Kidney epithelial cell (primary cell): ENCODE measurements at places on chromosomes 11 and 22.

DNA sequence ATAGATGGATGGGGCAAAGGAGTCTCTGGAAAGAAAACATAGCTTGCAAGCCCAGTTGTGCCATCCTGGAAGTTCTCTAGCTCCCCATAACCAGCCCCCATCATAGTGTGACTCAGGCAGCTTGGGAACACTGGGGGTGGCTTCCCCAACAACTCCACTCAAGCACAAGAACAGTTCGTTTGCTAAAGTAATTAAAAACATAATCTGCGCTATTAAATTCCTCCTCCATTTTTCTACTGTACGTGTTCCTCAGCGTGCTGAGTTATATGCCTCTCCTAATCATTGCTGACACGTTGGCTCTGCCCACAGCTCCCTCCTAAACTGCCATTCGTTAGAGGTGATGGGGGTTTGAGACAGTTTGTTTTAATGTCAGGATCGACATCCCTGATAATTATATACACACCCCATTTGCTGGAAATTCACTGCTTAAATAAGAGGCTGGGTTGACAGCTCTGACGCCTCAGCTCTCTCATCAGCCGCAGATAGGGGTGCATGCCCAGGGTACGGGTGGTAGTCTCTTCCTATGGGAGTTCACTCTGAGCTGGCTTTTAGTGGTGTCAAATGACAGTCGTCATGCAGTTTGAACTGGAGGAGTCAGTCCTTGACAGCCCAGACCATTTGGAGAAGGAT, 59.5 kb upstream of the SEZ6L start:
- DNase-seq, result no peak

GRCh38 chr11:106076919-106077608, at the start of gene KBTBD3:
KBTBD3 (minus strand) TSS chr11:106077347; CDS start chr11:106059097, 18,250 bp downstream.
- peak; percentile 96 for DNase-seq

DNA sequence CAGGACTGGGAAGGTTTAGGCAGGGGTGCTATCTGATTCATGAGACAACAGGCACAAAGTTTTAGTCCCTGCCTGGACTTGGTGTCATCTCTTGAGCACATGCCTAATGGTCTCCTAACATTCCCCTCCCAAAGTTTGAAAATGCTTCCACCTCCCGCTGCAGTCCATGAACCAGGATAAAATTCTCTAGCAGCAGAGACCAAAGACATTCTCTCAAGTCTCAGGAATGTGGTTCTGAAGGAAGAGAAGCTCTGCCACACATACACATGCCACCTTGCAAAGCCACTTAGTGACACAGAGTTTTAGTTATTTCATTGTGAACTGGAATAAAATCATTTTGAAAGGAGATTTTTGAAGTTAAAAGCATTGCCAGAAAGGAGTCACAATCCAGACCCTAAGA, 15.5 kb downstream of the OR51B6 start:
- no peak for DNase-seq

DNA sequence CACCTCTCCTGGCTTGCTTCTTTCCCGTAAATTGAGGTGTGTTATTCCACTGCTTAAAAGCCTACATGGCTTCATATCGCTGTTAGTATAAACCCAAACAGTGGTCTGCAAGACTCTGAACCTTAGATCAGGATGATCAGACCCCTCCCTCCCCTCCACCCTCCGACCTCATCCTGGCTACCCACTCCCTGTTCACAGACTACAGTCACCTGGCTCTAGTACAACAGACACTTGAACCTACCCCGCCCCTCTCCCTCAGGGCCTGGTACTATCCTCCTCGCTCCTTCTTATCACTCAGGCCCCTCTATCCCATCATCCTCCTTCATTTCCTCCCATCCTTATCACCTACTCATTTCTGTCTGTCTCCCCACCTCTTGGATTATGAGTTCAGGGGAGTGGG, 20.1 kb downstream of the PTPRJ start:
- no peak for DNase-seq

DNA sequence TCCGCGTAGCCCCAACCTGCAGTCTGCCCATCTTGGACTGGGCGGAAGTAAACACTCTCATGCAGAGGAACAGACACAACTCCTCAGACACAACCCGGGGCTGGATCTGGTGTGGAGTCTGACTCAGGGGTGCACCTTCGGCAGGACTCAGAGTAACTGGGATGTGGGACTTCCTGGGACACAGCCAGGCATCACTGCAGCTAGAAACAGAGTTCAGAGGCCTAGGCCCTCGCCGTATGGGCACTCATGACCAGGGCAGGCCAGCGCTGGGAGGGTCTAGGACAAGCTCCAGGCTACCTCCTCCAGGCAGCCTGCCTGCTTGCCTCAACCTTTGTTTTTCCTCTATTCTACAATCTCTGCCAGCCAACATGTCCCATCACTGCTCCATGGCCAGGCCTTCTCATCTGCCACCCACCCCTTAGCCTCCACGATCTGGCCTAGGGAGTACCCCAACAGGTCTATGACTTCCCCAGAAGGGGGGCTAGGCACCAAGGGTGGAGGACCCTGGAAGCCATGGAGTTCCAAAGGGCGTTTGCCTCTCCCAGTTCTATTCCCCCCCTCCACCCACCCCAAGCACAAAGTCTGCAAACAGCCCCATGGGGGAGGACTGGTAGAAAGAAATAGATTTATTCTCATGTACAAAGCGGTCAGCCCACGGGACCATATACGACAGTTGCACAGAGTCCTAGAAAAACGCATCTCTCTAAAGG, 98.5 kb downstream of the PDE2A start:
- no peak for DNase-seq

GRCh38 chr11:15727520-15727914, 612.8 kb downstream of the INSC start:
- no peak for DNase-seq

- no peak for DNase-seq
These were observed 93.3 kb upstream of the VPREB1 start for GRCh38 chr22:22151308-22151707.

DNA sequence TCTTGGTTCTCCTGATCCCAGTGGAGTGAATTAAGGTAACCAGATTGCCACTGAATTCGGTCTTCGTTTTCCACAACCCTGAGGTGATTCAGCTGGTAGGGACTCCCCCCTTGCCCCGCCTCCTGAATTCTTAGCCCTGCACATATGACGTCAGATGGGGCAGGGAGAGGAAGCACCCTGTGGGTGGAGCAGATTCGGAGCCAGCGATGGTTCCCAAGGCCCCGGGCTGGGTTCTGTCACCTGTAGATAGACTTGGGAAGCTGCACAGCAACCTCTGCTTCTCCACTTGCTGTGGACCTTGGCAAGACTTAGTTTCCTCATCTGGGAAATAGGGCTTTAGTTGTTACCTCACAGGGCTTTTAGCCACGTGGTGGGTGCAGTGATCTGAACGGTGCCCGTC, 67.8 kb downstream of the CTTN start:
- no peak for DNase-seq

DNA sequence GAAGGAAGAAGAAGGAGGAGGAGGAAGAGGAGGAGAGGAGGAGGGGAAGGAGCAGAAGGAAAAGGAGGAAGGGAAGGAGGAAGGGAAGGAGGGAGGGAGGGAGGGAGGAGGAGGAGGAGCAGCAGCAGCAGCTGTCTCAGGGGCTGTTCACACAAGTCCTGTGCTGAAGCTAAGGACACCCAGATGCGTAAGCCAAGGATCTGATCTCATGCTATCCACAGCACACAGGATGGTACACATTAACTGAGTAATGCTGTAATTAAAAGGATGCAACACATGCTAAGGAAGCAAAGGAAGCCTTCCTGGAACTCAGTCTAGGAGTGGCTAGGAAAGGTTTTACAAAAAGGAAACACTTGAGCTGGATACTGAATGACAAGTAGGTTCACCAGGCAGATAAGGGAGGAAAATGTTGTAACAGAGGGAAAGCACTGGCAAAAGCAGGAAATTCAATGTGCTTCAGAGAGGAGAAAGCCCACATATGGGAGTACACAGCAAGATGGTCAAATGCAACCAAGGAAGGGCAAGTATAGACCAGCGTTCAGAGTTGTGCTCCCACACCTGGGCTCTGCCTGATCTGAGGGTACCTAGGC, 32.0 kb downstream of the TRIM66 start:
- no peak for DNase-seq

- no peak for DNase-seq
These were observed 18.4 kb downstream of the EIF1AD start for GRCh38 chr11:65983589-65983987.

- peak; percentile 28 for DNase-seq
These were observed 900.7 kb downstream of the JRKL start for GRCh38 chr11:97290464-97291041.

DNA sequence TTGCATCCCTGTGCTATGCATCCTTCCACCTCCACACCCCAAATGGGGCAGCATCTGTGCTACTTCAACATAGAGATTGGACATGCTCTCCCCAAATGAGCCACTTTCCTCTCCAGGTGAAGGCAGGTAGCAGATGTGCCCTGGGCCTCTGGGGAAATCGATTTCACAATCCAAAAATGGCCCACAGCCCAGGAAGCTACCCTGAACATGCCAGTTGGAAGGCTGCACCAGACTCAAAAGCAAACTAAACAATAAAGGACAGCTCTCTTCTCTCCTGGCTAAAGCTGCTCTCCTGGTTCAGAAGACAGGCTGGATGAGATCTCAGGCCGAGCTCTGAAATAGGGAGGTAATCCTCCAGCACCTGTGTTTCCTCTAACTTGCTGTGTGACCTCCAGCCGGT, 19.7 kb downstream of the ISX start:
- no peak for DNase-seq

GRCh38 chr22:36816636-36817524, at the start of gene PVALB:
PVALB (minus strand) TSS chr22:36817035; CDS start chr22:36817005, 30 bp downstream.
- no peak for DNase-seq

DNA sequence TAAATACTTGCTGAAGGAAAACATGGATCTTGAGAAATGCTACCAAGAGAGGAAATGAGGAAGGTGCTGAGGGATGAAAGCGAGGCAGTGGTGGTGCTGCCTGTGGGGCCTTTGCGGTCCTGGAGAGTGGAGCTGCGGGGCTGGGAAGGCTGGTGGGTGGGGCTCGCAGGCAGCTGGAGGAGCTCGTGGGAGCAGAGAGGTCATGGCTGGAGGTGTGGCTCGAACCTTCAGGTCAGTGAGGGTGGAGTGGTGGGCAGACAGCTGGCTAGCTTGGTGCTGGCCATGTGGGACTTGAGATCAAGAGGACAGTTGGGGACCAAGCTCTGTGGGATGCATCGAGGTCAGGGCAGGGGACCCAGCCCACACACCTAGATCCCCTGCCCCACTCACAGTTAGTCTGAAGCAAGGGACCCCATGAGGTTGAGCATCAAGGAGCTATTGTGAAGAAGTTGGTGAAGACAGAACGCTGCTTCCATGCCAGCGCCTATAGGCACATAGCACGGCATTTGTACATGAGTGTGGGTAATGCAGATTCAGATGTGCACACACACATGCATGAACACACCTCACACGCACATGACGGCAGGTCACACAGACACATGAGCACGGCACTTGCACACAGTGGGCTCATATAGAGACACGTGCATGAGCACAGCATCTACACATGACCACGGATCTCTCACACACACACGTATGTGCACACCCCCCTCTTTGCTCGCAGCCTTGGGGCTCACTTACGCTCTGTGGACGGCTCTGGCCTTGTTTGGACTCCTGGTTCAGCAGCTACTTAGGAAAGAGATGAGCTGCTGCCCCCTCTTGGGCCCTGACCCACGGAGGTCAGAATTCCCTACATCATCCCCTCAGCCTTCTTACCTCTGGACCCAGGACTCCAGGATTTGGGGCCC, 30.4 kb downstream of the SHANK3 start:
- no peak for DNase-seq

GRCh38 chr11:64643256-64643881, 52.3 kb downstream of the SLC22A12 start:
- DNase-seq, result no peak

DNA sequence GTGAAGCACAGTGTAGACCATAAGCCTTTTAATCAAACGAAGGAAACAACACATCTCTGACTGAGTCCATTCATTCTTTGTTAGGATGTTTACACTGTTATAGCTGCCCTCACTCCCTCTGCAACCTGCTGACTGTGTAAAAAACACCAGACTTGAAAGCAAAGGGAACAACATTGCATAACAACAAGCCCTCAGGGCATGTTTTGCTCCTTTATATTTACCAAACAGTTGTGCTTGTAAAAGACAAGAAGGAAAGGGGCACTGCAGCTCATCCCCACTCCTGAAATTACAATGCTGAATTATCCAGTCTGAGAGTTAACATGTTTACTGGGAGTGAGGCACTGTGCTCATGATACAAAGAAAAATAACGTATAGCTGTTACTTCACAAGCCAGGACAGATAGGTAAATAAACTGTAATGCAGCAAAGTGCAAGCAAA, 46.4 kb downstream of the RAB30 start:
- no peak for DNase-seq

GRCh38 chr11:76314741-76315090, 66.2 kb downstream of the THAP12 start:
- peak; percentile 45 for DNase-seq

- DNase-seq, result no peak
These were observed 99.4 kb upstream of the AKIP1 start for GRCh38 chr11:8811571-8811970.

DNA sequence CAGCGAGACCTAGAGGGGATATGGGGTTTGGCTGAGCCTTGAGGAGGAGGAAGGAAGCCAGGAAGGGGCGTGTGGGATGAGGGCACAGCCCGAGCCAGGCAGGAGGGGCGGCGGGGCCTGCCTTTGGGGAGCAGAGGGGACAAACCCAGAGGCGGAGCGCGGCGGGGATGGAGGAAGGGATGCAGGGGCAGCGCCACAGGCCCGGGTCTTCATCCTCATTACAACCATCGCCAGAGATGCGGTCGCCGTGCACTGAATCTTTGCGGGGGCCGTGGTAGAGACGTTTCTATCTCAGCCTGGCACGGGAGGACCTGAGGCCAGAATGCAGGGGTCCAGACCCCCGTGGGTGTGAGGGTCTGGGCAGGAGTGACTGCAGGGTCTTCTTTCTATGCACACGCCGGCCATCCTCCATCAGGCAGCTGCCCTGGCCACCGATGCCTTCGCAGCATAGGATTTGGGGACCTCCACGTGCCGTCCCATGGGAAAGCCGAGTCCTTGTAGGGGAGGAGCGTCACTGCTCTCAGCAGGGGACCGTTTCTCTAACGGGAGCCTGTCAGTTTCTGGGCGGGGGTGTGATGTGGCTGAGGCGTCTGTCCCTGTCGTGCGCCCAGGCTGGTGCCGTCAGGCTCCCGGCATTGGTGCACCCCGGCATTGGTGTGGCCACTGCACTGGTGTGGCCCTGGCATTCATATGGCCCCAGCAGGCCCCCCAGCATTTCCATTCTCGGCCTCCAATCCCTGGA, 1267.9 kb downstream of the BRD1 start:
- DNase-seq, result no peak

DNA sequence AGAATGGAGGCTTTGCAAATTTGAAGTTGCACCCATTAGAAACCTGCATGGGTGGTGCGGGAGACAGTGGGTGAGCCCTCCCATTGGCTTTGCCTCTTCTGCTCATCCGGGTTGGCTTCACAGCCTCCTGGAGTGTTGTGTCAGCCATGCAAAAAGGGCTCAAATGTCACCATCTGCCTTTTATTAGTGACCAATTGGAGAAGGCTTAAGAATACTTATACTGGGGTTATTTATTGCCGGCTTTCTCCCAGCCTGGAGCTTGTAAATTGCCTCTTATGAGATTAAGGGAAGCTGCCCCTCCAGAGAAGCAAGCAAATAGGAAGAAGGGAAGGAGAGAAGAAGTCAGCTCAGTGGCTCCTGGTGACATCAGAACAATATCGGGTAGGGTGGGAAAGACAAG, 182.6 kb downstream of the ST3GAL4 start:
- DNase-seq, result no peak
